Fibroblast of lung (primary cell): ENCODE measurements at places on chromosomes 2 and 18. TPM values are rescaled to one million over a fixed set of nuclear protein-coding genes. Genes with fewer than 3 reads are reported as not detected.
A peak's percentile ranks its signal among the peaks of the same experiment; 100 is the strongest.

- DNase-seq = no peak
These were observed 35.2 kb upstream of the LDLRAD4 start for GRCh38 chr18:13183359-13183758.

- no peak for DNase-seq
These were observed 65.2 kb downstream of the COPS8 start for GRCh38 chr2:237150831-237151375.

DNA sequence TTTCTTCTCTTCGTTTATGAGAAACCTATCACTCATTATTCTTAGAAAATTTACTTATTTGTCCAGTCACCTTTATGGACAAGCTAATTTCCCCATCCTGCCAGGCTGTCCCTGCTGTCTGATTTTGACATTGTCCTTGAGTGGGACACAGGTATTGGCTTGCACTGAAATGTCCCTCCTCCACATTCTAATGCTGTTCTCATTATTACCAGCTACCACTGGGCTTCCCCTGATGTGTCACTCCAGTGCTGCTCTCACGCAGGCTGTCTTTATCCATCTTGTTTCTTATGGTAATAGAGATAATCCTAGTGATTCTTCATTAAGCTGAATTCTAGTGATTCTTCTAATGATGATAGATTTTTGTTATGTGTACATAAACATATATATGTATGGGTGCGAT is 48.1 kb upstream of the RBMS1 start:
- no peak for DNase-seq

GRCh38 chr2:205967391-205968075 is 118.4 kb downstream of the INO80D start:
- DNase-seq = peak; percentile 6

DNA sequence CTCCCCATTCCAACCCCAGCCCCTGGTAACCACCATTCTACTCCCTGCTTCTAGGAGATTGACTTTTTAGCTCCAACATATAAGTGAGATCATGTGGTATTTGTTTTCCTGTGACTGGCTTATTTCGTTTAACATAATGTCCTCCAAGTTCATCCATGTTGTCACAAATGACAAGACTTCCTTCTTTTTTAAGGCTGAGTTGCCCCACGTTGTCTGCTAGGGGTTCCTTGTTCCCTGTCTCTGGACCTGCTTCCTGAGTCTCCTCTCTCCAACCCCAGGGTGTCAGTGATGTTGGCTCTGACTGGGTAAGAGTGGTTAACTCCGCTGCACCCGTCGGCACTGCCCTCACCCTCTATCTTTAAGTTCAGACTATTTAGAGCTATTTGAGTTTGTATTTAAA is 175.2 kb downstream of the SH3RF3 start:
- DNase-seq = no peak

DNA sequence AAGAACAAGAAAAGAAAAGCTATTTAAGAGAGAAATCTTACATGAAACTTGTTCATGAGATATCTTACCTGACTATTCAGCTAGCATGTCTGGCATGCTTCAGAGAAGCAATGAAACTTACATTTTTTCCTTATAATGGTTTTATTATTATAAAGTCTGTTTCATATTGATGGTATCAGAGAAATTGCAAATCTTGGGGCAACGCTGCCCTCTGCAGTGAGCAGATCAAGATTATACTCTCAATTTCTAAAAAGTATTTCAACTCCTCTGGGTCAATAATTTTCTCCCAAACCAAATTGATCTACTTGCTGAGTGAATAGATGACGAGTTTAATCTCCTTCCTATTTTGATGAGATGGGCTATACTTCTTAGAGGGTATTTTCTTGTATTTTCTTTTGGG is 235.6 kb downstream of the NUP35 start:
- DNase-seq = peak; percentile 5

DNA sequence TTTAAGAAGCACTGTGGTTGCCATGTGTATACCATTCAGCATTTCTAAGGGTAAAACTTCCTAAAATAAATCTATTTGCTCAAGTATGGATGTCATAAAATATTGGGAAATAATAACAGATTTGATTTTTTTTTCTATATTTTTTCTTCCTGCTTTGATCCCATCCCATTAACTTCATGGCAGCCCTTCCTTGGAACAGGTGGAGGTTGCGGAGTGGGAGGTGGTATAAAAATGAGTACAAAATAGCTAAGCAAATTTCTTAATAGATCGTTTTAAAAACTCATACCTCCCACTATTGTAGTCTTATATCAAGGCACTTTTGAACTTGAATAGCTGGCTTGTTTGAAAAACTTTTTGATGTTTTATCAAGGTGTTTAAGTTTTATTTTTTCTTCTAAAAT is 152.1 kb upstream of the KYNU start:
- DNase-seq = no peak

- DNase-seq = no peak
These were observed 88.8 kb downstream of the VWA3B start for GRCh38 chr2:98175811-98176210.

DNA sequence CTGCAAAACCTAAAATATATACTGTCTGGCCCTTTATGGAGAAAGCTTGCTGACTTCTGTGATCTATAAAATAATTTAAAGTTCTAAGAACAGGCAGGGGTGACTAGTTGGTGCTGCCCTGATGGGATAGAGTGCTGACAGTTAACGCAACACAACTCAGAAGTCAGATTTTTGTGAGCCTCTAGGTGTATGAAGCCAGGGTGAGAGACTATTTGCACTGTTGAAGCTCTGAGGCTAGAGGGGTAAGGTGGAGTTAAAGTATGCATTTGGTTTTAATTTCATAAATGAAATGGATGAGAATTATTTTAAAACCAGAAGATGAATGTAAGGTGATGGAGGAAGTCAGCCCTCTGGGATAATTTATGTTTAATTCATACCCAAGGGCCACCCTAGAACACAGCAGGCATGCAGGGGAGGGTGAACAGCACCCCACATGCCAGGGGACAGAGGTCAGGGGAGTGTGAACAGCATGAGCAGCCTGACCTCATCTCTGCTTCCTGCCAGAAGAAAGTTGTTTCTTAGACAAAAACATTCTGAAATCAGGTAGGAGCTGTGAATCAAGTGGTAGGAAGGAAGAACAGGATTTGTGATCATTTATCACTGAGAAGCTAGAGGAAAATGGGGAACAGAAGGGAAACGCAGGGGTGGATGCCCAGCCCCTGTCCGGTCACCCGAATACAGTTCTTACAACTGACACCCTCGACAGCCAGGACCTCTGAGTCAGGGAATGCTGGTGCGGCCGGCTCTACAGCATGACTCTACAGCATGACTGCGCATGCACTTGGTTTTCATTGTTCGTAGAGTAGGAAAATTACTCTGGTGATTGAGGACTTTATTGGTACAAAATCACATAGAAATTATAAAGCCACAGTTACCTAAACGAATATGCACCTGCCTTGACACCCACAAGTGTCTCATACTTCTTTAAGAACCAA is 93.1 kb downstream of the MBP start:
- no peak for DNase-seq

DNA sequence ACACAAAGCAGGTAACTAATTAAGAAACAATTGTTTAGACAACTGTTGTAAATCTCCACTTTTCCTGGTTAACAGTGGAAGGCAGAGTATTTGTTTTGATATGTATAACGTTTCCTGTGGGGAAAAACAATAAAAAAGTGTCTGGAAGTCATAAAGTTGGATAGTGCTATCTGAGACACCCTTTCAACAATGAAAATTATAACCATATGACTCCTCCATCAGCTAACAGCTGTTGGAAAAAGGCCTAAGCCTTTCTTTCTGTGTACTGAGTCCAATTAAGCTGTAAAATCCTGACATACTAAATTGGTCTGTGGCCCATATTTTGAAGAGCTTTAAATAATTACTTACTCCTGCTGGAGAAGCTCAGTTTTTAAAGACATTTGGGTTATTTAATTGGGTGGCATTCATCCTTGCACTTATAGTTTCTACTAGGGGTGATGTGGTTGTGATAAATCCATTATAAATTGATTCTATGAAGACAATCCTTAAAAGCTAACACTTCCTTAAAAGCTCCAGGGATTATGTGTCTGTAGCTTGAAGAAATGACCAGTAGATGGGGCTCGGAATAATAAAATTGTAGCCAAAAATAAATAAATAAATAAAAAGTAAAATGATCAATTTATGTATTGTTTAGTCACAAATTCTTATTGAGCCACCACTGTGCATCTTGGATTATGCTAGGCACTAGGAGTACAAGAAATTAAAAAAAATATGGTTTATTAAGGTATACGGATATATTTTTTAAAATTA is 698.1 kb upstream of the NXPH2 start:
- no peak for DNase-seq

- DNase-seq = peak; percentile 86
These were observed 135.2 kb downstream of the ALPK2 start for GRCh38 chr18:58493516-58494253.

DNA sequence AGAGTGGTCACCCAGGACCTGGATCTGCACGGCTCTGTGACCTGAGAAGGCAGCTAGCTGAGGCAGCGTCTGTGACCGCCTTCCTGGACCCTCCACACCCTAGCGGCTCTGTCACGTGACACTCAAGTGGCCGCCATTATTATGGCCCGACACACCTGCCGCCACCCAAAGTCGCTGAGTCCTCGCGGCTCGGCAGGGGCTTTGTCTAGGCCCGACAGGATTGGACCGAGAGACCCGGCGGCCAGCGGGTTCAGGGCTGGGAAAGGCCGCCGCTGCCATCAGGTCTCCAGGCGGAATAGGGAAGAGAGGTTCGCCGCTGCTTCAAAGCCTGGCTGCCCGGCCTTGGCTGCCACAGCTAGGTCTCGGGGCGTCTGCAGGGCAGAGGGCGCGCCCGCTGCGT is 1162.5 kb upstream of the LRRTM1 start:
- no peak for DNase-seq

DNA sequence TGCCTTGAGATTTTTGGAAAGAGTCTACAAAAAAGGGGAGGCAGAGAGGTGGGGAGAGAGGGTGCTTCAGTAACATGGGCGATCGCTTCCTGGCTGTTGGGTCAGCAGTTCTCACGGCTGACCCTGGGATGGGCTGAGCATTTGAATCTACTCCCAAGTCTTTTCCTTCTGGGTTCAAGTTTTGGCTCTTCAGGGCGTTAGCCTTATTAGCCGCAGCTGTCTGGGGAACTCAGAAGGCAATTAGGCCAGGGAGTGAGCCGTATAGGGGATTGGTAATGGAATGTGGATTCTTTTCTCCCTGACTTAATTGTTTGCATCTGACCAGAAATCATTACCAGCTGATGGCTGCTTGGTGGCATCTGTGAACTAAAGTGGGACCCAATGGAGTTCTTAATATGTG is 250.5 kb upstream of the SKOR2 start:
- DNase-seq = no peak

GRCh38 chr2:209960045-209960444 is 42.4 kb upstream of the RPE start:
- DNase-seq = no peak

- DNase-seq = no peak
These were observed 199.1 kb downstream of the ZFP36L2 start for GRCh38 chr2:43027097-43027873.

DNA sequence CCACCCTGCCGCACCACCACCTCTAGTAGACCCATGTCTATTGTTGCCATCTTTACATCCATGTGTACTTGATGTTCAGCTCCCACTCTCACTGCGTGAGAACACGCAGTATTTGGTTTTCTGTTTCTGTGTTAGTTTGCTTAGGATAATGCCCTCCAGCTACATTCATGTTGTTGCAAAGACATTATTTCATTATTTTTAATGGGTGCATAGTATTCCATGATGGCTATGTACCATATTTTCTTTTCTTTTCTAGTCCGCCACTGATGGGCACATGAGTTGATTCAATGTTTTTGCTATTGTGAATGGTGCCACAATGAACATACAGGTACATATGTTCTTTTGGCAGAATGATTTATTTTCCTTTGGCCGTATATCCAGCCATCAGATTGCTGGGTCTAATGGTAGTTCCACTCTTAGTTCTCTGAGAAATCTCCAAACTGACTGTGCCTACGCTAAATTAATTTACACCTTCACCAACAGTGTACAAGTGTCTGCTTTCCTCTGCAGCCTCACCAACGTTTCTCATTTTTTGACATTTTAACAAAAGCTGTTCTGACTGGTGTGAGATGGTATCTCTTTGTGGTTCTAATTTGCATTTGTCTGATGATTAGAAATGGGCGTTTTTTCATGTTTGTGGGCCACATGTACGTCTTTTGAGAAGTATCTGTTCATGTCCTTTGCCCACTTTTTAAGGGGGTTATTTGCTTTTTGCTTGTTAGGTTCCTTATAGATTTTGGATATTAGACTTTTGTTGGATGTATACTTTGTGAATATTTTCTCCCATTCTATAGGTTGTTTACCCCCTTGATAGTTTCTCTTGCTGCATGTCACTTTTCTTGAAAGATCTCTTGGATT is 10.5 kb upstream of the ZNF513 start:
- no peak for DNase-seq

DNA sequence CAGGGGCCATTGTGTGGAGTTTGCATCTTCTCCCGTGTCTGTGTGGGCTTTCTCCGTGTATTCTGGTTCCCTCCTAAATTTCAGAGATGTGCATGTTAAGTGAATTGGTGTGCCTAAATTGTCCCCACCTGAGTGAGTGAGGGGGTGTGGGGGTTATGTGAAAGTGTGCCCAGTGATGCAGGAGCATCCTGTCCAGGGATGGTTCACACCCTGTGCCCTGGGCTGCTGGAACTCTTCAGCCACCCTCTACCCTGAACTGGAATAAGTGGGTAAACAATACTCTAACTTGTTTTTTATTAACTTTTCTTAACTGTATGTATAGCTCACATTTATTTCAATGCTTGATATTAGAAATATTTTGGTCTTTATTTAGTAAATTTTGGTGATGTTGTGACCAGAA is 56.0 kb downstream of the UBE2E3 start:
- no peak for DNase-seq

DNA sequence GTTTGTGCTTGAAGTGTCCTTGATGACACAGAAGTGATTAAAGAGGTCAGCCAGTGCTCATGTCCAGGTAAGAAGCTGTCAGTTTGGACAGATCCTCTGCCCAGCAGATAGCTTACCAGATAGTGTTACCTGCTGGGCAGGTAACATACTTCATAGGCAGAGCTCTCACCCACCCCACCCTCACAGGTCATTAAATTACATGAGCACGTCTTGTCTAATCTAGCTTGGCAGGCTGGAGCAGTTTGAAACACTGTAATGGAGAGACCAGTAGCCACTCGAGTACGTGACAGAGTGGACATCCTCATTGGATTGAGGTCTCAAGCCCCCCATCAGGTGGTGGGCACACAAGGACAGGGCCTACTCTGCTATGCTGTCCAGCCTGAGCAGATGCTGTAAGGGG is 27.1 kb downstream of the TTC32 start:
- no peak for DNase-seq

GRCh38 chr18:49966090-49966489 is 152.8 kb upstream of the ACAA2 start:
- DNase-seq = no peak

DNA sequence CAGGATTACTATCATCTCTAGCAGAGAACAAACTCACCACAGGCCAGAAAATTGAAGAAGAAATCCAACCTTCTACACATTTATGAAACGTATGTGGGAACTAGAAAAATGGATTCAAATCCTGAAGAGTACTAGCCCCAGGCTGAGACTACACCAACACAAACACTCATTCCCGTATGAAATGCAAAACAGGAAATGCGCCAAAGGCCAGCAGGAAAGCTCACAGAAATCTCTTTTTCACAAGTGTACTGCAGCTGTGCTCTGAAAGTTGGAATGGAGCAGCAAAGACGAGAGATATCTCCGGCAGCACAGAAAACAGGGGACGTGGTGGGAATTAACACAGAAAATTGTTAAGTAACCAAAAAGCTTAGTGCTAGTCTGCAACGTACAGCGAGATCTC is 913.5 kb downstream of the TDRD15 start:
- peak; percentile 18 for DNase-seq

Gene ONECUT2
- under 0.01 TPM in 2 replicates for total RNA-seq

Gene ARHGAP15
- under 0.01 TPM in 1 of 2 replicates, not detected in the other for total RNA-seq

Gene C2orf80
- total RNA-seq = not detected in 2 replicates

Gene GYPC
- 135 and 244 TPM in 2 replicates for total RNA-seq

Gene KCNG2
- total RNA-seq = 6.4 and 10.1 TPM in 2 replicates

Gene STEAP3
- 9.8 and 13.7 TPM in 2 replicates for total RNA-seq
